NB4 (cell line): ENCODE measurements at places on chromosomes 1 and 21.

GRCh38 chr1:222373216-222373615, 174.7 kb downstream of the HHIPL2 start:
- no peak for DNase-seq

DNA sequence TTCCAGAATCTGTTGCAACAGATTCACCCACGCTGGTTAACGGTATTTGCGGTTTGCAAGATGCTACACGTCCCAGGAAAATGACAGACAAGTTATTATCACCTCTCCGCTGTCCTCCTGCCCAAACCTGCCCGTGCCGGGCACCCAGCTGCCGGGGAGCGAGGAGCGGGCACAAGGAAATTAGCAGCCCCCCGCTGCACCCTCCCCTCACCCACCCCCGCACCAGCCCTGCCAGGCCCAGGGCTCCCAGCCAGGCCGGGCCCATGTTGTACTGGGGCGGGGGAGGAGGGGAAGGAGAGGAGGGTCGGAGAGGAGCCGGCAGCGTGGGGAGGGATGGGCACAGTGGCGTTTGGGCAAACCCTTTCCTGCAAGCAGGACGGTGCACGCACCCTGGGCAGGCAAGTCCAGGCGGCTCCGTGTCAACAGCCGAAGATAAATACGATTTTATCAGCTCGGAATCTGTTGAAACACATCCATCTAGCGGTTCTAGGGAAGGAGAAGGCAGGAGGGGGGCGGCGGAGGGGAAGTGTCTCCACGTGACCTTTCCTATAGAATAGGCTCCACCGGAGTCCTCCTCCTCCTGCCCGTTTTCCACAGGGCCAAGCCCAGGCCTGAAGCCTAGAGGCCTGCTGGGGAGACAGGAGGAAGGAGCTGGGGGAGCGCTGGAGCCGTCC, 35.1 kb upstream of the CCDC27 start:
- DNase-seq, result peak; percentile 84

DNA sequence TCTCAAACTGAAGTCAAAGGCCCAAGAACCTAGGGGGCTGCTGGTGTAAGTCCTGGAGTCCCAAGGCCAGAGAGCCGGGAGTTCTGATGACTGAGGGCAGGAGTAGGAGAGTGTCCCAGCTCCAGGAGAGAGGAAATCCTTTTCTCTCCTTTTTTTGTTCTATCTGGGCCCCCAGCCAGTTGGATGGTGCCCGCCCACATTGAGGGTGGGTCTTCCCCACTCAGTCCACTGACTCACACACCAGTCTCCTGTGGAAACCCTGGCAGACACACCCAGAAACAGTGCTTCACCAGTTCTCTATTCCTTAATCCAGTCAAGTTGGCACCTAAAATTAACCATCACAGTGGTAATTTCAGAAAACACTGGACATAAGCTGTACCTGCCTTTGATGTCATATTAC, 12.7 kb upstream of the WDR26 start:
- no peak for DNase-seq

DNA sequence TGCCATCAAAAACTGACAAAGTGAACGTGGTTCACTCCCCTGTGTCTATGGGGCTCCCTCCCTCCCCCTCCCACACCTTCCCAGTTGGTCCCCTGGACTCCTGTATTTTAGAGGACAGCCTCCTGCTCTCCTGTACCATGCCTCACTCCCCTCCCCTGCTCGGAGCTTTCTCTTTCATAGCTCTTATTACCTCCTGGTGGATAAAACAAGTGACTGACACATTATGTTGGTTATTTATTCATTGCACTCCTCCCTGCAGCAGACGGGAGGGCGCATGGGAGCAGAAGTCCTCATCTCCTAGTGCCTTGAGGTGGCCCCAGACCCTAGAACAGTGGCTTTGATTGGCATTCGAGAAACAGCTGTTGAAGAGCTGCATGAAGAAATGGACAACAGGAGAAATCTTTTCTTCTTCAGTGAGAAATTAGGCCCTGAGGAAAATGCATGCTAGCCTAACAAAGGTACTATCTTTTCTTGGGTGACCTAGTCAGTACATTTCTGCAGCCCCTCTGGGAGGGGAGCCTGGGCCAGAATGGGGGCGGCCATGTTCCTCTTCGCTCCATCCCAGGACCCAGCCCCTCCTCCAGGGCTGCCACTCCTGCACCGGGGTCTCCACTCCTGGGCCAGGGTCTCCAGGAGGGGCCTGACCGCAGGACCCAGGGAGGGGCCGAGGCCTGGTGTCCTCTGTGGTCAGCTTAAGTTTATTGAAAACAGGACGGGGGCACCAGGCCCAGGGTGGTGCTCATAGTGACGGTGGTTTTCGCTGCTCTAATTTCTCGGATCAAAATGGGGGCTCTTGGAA, 1.2 kb upstream of the TFF1 start:
- DNase-seq, result no peak

GRCh38 chr1:154474802-154475201, 27.2 kb upstream of the TDRD10 start:
- DNase-seq, result peak; percentile 55

GRCh38 chr1:23178414-23178813, 9.8 kb upstream of the LUZP1 start:
- DNase-seq, result no peak

DNA sequence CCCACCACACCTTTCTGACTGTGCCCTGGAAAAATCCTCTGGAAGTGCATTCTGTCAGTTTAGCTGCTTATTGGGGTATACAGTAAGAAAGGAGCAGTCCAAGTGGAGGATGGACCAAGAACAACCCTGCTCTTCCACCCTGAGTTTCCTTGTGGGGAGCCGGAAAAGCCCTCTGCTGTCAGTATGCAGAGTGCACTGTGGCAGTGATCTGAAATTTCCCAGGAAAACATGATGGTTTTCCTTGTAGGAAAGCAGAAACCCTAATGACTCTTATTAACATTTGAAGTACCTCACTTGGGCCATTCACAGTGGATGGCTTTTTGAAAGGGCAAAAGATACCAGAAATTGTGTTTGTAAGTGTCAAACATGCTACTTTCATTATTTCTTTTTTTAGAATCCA, 20.5 kb downstream of the ELAVL4 start:
- DNase-seq, result no peak

GRCh38 chr1:66418021-66418420, 115.9 kb upstream of the SGIP1 start:
- no peak for DNase-seq

DNA sequence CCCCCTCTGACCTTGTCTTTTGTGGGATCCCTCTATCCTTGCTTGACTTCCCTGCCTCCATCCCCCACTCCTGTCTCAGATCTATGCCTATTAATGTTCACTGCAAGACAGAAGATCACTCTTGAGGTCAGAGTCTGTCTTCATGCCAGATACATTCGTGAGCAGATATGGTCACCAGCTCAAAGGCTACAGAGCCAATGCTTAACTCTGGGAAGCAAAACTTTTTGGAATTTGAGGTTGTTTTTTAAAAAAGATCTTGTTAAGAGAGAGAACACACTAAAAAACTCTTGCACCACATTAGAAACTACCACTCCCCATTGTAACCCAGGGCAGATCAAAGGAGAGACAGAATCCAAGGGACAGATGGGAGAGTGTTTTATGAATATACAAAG, 17.1 kb upstream of the A3GALT2 start:
- no peak for DNase-seq

DNA sequence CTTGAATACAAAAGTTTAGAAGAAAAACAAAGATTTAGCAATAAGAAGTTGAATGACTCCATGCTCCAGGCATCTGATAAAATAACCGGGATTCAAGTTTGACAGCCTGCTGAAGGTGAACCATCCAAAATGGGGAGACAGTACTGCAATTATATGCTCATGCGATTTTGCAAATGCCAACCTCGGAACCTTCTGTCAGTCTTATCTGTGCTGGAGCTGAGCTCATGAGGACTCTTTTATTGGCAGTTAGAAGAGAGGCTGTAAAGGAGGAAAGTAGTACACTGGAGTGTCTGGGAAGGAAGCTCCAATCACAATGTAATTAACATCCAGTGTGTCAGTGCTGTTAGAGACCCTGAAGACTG, 170.0 kb downstream of the GALNT2 start:
- DNase-seq, result no peak

DNA sequence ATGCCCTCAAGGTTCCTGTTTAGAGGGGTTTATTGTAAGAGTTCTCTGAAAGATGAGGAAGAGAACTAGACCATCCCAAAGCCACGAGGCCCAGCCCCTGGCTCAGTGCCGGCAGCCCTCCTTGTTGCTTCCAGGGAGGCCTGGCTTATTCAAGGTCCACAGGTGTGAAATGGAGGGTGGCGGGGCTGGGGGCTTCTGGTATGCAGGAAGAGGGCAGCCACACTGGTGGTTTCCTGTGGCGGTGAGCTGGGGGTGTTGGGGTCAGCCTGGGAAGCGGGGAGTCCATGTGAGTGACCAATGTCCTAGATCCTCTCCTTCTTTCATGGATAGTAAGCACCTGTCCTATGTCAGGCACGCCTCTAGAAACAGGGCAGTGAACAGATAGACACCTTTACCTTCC, 138.2 kb downstream of the CAMTA1 start:
- no peak for DNase-seq

- DNase-seq, result no peak
Measured at GRCh38 chr21:35819134-35819533, 241.2 kb downstream of the SETD4 start.

- no peak for DNase-seq
Measured at GRCh38 chr1:66933887-66934700, 9.3 kb downstream of the MIER1 start.

DNA sequence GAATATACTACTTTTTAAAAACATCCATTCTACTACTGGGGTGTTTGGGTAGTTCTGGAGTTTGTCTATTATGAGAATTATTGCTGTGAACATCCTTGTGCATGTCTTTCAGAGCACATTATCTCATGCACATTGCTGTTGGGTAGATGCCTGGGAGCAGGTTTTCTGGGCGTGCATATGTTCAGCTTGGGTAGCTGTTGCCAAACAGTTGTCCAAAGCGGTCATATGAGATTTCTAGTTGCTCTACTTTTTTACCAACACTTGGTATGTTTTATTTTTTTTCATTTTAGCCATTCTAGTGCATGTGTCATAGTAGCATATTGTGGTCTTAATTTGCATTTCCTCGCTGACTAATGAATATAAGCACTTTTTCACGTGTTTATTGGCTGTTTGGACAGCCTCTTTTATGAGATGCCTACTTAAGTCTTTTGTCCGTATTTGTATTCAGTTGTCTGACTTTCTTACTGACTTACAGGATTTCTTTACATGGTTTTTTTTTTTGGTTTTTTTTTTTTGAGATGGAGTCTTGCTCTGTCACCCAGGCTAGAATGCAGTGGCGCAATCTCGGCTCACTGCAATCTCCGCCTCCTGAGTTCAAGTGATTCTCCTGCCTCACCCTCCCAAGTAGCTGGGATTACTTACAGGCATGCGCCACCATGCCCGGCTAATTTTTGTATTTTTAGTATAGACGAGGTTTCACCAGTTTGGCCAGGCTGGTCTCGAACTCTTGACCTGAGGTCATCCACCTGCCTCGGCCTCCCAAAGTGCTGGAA, 18.1 kb downstream of the ZDHHC18 start:
- DNase-seq, result no peak

DNA sequence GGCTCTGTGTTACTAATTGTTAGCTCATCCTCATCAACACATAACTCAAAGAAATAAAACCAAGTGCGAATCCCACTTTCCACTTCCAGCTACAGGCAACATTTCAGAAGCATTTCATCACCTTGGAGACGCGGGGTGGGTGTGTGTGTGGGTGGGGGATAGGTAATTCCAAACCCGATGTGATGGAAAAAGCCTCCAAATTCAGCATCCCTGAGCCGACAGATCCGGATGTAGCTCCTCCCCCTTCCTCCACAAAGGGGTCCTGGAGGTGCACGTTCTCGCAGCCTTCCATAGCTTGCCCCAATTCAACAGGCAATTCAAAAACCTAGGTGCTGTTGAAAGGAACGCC, 486 bp downstream of the HSPA13 start:
- DNase-seq, result no peak

- no peak for DNase-seq
Measured at GRCh38 chr21:45901061-45901690, 80.4 kb upstream of the COL6A1 start.

GRCh38 chr1:198253259-198253658, 96.5 kb downstream of the NEK7 start:
- DNase-seq, result no peak

DNA sequence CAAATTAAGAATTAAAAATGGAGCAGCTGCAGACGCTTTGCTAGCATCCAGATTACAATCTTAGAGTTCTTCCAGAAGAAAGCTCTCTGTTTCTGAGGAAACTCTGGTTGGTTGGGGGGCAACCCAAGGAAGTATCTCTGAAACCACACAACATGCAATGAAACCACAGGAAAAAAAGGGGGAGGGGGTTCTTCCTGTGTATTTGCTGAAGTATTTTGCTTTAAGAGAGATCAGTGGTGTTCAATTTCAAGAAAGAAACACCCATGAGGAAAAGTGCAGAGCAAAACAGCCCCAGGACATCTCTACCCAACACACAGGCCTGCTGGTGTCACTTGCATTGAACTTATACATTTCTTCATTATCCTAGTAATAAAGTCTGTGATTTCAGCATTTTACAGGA, 19.7 kb upstream of the TIAM1 start:
- DNase-seq, result peak; percentile 51

DNA sequence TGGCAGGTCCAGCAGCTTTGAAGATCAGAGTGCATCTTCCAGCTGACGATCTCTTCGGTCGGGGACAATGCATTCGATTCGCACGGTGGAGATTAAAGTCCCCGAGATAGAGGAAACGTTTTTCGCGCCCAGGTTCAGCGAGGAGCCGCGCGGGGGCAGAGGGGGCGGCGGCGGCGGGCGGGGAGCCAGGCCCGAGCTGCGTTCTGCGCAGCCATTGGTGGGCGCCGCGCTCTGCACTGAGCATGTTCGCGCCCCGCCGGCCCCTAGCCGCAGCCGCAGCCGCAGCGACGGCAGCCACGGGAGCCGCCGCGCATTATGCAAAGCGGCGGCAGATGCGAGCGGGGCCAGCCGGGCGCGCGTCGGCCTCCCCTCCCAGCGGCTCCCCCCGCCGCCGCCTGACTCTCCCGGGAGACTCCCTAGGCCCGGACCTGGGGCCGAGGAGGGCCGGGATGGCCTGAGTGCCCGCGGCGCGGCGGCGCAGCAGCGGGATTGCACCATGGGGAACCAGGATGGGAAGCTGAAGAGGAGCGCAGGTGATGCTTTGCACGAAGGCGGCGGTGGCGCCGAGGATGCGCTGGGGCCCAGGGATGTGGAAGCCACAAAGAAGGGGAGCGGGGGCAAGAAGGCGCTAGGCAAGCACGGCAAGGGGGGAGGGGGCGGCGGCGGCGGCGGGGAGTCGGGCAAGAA, at the start of gene FMN2:
Gene FMN2, plus strand, starts transcription at position 270 of the 687 bp plus-strand sequence. Its CDS starts 227 bp downstream, at position 497.
- DNase-seq, result no peak

- DNase-seq, result no peak
Measured at GRCh38 chr1:165189913-165190312, 166.6 kb downstream of the LMX1A start.

DNA sequence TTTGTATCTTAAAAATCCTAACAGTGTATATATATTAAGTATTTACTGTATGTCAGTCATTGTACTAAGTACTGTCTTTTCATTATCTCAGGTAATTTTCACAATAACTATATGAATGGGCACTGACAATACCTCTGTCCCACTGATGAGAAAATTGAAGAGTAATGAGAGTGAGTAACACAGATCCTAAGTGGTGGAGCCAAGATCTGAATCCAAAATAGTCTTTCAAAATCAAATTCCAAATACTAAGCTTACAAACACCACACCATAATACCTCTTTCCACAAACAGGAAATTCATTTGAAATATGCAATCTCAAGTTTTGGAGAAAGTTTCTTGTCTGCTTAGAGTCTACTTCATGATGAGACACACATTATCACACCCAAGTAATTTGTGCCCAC, 105.9 kb upstream of the EDEM3 start:
- DNase-seq, result no peak

- DNase-seq, result peak; percentile 65
Measured at GRCh38 chr1:172469717-172470116, 25.8 kb upstream of the PIGC start.
